ENCODE measurements at places on chromosomes 3 and 15. TPM values are rescaled to one million over a fixed set of nuclear protein-coding genes. Genes with fewer than 3 reads are reported as not detected.
A peak's percentile ranks its signal among the peaks of the same experiment; 100 is the strongest.

DNA sequence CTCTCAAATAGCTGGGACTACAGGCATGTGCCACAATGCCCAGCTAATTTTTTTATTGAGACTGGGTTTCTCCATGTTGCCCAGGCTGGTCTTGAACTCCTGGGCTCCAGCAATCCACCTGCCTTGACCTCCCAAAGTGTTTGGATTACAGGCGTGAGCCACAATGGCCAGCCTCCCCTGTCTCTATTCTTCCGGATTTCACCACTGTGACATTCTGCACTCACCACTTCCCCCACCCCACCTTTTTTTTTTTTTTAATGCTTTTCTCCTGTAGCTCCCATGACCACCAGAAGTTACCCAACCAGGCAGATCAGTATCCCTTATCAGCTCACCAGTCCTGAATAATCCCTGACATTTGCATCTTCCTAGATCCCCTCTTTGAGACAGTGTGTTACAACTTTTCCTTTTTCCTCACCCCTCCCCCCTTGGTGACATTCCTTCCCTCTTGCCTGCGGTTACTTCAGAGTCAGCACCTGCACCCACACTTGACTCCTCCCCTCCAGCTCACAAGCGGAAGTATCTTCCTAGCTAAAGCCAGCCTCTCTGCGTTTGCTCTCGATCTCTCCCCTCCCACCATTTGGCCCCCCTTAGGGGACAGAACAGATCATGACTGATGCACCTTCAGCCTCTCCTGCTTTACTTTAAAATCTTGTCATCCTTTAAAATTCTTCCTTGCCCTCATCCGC is 13.5 kb upstream of the ZNF592 start:
- H3K4me3 ChIP-seq = peak overlapping the region; percentile 49
- H3K27ac ChIP-seq = peak overlapping the region; percentile 57
- H3K27me3 ChIP-seq = no peaks in the 10 kb centered on the region

GRCh38 chr15:100708916-100709315 is 106.5 kb downstream of the ASB7 start:
- H3K27ac ChIP-seq = no peak overlapping the region
- no peak overlapping the region for H3K4me3 ChIP-seq
- no peak for DNase-seq
- H3K27me3 ChIP-seq = no peaks in the 10 kb centered on the region
- H3K36me3 ChIP-seq = no peaks in the 10 kb centered on the region
- H3K4me1 ChIP-seq = no peaks in the 10 kb centered on the region

GRCh38 chr3:158508481-158508880 is 62.5 kb upstream of the MLF1 start:
- H3K4me1 ChIP-seq = no peaks in the 10 kb centered on the region
- H3K36me3 ChIP-seq = no peaks in the 10 kb centered on the region
- no peak overlapping the region for H3K27ac ChIP-seq
- H3K27me3 ChIP-seq = no peaks in the 10 kb centered on the region
- no peak for DNase-seq

GRCh38 chr15:82647045-82647834 is at the start of gene CPEB1:
TSS of gene CPEB1 (minus strand) at chr15:82647363. CDS start at chr15:82628459, 18,904 bp downstream.
- H3K27me3 ChIP-seq = peaks cover 10% of the 10 kb centered on the region
- H3K36me3 ChIP-seq = no peaks in the 10 kb centered on the region
- H3K4me3 ChIP-seq = peak within 1 kb of the TSS; percentile 12
- DNase-seq = peak; percentile 55

DNA sequence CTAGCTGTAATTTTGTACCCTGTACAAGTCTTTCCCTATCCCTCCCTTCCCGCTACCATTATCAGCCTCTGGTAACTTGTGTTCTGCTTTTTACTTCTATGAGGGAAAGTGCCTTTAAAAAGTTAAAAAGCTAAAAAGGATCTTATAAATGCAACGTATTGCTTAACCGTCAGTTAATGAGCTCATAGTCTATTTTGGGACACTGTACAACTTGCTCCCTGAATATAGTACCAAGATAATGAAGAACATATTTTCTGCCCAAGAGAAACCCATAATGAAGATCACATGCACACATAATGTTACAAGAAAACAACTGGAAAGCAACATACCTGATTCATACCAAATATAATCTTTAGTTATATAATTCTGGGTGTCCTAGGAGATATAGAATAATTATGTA is 22.6 kb downstream of the ZIC1 start:
- H3K36me3 ChIP-seq = no peaks in the 10 kb centered on the region
- no peaks in the 10 kb centered on the region for H3K4me1 ChIP-seq
- no peak overlapping the region for H3K4me3 ChIP-seq
- no peak overlapping the region for H3K27ac ChIP-seq
- no peak for DNase-seq

GRCh38 chr3:72280876-72281275 is 495.9 kb upstream of the PROK2 start:
- no peaks in the 10 kb centered on the region for H3K27me3 ChIP-seq
- H3K27ac ChIP-seq = no peak overlapping the region
- H3K4me1 ChIP-seq = no peaks in the 10 kb centered on the region
- H3K36me3 ChIP-seq = no peaks in the 10 kb centered on the region

GRCh38 chr3:71018799-71019198 is 564.7 kb downstream of the FOXP1 start:
- no peaks in the 10 kb centered on the region for H3K27me3 ChIP-seq
- no peak overlapping the region for H3K4me3 ChIP-seq
- H3K27ac ChIP-seq = no peak overlapping the region

DNA sequence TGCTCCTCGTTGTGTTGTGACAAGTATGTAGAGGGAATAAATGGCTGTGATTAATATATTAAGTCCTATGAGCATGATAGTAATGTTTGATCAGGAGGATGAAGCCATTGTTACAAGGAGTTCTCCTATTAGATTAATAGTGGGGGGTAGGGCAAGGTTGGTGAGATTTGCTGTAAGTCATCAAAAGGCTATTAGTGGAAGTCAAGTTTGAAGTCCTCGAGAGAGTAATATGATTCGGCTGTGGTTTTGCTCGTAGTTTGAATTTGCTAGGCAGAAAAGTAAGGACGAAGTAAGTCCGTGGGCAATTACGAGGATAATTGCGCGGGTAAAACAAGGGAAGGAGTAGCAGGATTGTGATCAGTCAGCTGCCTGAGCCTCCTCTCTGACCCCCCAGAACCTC is 26.0 kb upstream of the BUB1B start:
- H3K4me3 ChIP-seq = no peak overlapping the region
- no peaks in the 10 kb centered on the region for H3K36me3 ChIP-seq
- peaks cover 1% of the 10 kb centered on the region for H3K27me3 ChIP-seq
- no peak overlapping the region for H3K27ac ChIP-seq
- no peaks in the 10 kb centered on the region for H3K4me1 ChIP-seq
- DNase-seq = no peak

Gene FGF7
- not detected for total RNA-seq

Gene RTP4
- total RNA-seq = 3.1 TPM

Gene CIB2
- total RNA-seq = 2.3 TPM

Measured in CD8-positive, alpha-beta memory T cell (primary cell).